Anterior cingulate cortex (tissue), 58 donors: ENCODE measurements at places on chromosomes 1 and 21.

GRCh38 chr1:1144843-1145546, 28.7 kb upstream of the TTLL10 start:
- no peak for DNase-seq

DNA sequence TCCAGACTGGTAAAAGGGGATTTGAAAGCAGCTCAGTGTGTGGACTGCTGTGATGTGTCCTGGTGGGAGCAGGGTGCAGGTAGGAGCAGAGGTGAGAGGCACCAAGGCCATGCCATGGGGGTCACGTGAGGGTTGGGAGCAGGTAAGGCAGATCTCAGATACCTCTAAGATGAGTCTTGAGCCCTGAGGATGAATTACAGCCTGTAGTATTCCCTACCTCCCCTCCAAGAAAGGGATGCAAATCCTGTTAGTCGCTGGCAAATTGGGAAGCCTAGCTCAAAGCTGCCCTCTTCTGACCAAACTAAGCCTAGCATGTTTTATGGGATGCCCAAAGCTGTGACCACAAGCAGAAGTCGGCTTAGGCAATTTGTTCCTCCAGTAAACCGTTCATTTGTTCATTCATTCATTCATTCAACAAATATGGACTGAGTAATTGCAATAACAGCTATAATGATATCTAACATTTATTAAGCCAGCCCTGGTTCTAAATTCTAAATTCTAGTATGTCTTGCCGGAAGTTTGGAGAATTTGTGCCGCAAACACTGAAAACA, 3.9 kb upstream of the NUAK2 start:
- DNase-seq = peak; percentile 61

GRCh38 chr1:161298116-161298515, 11.7 kb downstream of the MPZ start:
- no peak for DNase-seq

DNA sequence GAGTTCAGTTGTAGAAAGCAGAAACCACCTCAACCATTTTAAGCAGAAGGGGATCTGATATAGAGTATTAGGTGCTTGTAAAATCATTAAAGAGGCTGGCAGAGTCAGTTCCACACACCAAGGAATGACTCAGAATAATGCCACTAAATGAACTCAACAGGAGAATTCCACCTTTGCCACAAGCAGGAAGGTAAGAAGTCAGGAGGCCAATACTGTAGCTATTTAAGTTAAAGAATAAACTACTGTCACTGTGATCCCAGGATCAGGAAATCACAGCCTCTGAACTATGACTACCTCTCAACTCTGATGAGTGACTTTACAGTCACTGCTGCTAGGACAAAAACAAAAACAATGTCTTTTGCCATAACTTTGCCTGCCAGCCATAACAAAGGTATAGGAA, 52.5 kb upstream of the PRMT6 start:
- DNase-seq = no peak

DNA sequence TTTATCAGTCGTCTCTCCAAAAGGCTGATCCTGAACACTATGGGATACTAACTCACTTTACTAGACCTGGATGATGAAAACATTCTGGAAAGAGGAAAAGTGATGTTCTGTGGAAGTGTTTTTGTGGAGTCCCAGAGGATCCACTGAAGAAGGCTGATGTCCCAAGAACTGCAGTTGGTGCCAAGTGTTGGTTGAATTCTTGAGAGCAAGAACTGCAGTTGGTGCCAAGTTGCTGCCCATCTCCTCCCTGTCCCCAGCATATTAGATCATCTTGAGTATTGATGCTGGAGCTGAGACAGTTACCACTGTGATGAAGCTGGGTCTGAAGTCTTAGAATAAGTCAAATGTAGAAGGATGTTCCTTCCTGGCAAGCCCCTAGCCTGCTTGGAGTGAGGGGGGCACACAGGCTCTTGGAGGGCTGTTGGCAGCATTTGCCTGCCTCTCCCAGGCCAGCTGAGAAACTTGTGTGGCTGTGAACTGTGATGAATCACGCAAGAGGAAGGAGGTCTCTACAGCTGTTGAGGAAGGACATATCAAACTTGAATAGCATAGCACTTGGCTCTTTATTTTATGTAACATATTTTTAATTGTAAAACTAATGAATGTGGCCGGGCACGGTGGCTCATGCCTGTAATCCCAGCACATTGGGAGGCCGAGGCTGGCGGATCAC, 48.1 kb downstream of the DNAJC6 start:
- no peak for DNase-seq

GRCh38 chr21:41175080-41175479, 7.1 kb downstream of the BACE2 start:
- DNase-seq = no peak
